ENCODE measurements at places on chromosomes 1 and 21.

GRCh38 chr1:20153000-20153418 is 13.9 kb downstream of the PLA2G2F start:
- DNase-seq = no peak

GRCh38 chr21:23507501-23507900 is 2099.8 kb downstream of the MRPL39 start:
- no peak for DNase-seq

- DNase-seq = no peak
Measured at GRCh38 chr1:118149799-118150198, 35.2 kb downstream of the SPAG17 start.

GRCh38 chr21:24200052-24200451 is 1407.2 kb downstream of the MRPL39 start:
- DNase-seq = no peak

GRCh38 chr1:5093042-5093441 is 438.6 kb downstream of the AJAP1 start:
- DNase-seq = no peak

DNA sequence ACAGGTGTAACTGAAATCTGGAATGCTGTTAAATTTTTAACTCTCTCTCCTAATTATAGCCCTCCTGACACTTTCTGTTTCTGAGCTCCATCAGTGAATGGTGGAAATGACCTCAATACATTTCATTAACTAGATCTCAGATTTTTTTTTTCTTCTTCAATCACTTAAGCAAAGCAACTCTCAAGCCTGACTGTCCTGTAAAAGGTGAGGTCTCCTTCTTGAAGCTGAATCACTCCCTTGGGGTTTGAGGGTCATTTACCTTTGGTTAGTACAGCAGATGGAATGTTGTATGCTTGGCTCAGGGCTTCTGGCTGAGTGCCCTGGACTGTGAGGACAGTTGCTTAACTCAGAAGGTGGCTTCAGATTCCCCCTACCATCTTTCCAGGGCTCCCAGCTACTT is 518.7 kb downstream of the PTPRC start:
- no peak for DNase-seq

DNA sequence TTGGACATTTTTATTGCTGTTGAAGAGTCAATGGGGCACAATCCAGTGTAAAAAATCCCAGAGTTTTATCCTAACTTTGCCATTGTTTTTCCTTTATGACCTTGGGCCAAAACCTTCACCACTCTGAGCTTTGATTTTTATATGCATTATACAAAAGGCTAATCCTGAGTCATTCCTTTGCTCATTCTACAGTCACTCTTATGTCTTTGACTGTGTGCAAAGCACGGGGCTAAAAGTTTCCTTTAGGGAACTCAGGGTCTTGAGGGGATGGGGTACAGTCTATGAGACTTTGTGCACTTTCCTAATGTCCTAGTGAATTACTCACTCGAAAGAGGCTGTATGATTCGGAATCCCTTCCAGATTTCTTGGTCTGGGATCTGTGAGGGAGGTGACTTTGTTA is 543.2 kb upstream of the CAMK1G start:
- no peak for DNase-seq

- DNase-seq = no peak
Measured at GRCh38 chr1:5729636-5730145, 262.5 kb downstream of the NPHP4 start.

- no peak for DNase-seq
Measured at GRCh38 chr1:154572468-154573167, 5.0 kb downstream of the CHRNB2 start.

All from natural killer cell treated with Interleukin-12 subunit alpha and Interleukin-12 subunit beta and Interleukin-15 and Interleukin-18, amount 100 ng/mL, for 72 hours (primary cell).